Motor neuron (in vitro differentiated cells): ENCODE measurements at places on chromosomes 1 and 21.

GRCh38 chr1:173134029-173134428 is 73.1 kb downstream of the TNFSF4 start:
- ATAC-seq, result no peak

DNA sequence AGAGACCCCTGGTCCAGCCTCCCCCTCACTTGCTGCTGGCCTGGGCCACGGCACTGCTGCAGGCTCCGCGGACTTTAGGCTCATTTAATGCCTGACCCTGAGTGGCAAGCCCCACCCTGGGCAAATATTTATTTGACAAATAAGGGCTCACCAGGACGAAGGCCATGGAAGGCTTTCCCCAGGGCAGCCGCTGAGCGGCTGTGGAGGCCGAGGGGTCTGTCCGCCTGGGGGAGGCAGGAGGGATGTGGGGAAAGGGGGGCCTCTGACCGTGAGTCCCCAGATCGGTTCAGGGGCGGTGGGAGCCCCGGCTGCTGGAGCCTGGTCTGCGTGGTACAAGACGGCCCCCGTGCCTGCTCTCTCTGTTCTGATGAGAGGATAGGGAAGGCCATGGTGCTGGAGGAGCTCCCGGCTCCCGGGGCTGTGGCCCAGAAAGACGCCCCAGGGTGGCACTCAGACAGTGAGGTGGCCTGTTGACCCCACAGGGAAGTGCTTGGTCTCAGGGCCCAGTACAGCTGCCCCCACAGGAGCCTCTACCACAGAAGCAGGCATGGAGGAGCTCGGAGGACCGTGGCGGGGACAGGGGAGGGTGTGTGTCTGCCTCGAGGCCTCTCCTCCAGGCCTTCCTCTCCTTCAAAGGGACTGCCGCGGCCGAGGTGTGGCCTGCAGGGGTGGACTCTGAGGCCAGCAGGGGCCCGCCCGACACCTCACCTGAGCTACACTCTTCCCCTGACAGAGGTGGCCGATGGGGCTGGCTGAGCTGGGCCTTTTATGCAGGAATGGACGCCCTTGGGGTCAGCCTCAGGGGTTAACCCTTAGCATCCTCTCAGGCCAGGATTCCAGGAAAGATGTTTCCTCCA is 9.1 kb upstream of the C1orf159 start:
- ATAC-seq, result no peak

GRCh38 chr1:1046243-1046642 is 26.3 kb downstream of the AGRN start:
- no peak for ATAC-seq

- ATAC-seq, result no peak
Observed at GRCh38 chr1:62406576-62406975, 30.3 kb upstream of the USP1 start.

GRCh38 chr1:67652800-67653199 is 32.2 kb upstream of the GADD45A start:
- ATAC-seq, result peak; percentile 99

DNA sequence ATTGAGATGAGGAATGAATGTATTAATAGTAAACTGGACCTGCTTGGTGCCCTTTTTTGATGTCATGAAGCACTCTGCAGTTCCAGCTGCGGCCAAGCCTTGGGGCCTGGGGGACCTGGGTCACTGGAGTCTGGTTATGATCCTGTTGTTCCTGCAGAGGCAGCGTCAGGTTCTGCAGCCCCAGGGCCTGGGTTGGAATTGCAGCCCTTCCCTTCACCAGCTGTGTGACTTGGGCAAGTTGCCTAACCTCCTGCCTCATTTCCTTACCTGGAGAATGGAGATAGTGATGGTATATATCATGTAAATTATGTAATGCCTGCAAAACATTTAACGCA is 9.1 kb upstream of the ATP5PO start:
- ATAC-seq, result no peak
